Type B pancreatic cell (in vitro differentiated cells): ENCODE measurements at places on chromosomes 5 and 9.
A peak's percentile ranks its signal among the peaks of the same experiment; 100 is the strongest.

DNA sequence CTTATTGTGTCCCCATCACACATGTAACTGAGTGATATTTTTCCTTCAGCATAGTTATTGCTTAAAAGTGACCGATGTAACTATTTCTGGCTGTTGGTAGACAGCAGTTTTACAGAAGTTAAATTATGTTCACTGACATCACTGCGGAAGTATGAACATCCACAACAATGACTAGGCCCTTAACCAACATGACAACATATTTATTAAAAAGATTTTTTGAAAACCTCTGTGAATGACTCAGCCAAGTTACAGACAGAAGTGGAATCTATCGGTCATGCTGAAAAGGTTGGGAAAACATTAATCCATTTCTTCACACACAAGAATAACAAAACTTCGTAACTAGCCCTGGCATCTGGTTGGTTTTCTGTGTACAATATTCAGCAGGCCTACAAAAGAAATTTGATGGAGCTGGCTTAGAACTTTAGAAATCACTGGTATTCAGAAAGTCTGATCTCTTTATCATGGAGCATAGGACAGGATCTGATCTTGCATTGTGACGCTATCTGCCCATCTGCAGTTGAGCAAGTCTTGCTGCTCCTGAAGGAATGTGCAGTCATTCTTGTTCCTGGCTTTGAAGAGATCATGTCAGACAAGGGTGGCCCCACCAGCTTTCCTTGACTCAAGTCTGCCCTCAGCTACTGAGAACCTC lies 6.5 kb downstream of the GLIS3 start:
- peaks cover 29% of the 10 kb centered on the region for H3K4me1 ChIP-seq
- H3K27me3 ChIP-seq = peaks cover 14% of the 10 kb centered on the region
- DNase-seq = no peak
- peak overlapping the region; percentile 75 for H3K4me3 ChIP-seq
- H3K27ac ChIP-seq = peak overlapping the region; percentile 90

GRCh38 chr5:38892363-38892762 lies 46.6 kb downstream of the OSMR start:
- no peaks in the 10 kb centered on the region for H3K36me3 ChIP-seq
- H3K27me3 ChIP-seq = no peaks in the 10 kb centered on the region
- no peak for DNase-seq
- H3K27ac ChIP-seq = no peak overlapping the region
- H3K4me3 ChIP-seq = no peak overlapping the region

DNA sequence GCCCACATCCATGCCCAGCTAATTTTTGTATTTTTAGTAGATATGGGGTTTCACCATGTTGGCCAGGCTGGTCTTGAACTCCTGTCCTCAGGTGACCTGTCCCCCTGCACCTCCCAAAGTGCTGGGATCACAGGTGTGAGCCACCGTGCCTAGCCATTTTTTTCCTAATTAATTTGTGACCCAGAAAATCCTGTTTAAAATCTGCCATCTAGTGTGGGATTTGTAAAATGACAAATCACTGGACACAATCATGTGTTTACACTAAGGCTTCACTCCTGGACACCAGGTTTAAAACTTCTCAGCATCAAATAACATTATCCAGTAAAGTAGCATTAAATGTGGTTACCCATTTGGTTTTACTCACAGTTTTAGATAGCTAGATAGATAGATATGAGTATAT lies 18.6 kb upstream of the KDM4C start:
- H3K27me3 ChIP-seq = no peaks in the 10 kb centered on the region
- DNase-seq = no peak
- H3K36me3 ChIP-seq = no peaks in the 10 kb centered on the region
- no peak overlapping the region for H3K27ac ChIP-seq
- no peaks in the 10 kb centered on the region for H3K4me1 ChIP-seq

DNA sequence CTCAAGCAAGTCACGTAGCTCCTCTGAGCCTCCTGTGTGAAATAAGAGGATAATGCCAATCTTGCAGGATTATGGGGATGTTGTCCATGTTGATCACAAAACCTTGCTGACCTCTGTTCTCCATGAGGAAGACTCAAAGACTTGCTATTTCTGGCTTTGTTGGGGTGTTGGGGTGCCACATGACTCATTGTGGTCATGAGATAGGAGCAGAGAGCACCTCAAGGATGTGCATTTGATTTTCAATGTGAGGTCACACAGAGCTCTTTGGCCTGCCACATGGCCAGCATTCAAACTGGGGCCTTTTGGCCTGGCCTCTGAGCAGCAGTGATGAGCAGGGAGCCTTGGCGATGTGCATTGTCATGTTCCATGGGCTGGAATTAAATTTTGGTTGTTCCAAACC lies 380.3 kb downstream of the GADD45G start:
- H3K4me3 ChIP-seq = no peak overlapping the region
- DNase-seq = no peak
- no peak overlapping the region for H3K27ac ChIP-seq
- H3K4me1 ChIP-seq = no peaks in the 10 kb centered on the region
- H3K27me3 ChIP-seq = peaks cover 17% of the 10 kb centered on the region

- no peaks in the 10 kb centered on the region for H3K36me3 ChIP-seq
- DNase-seq = no peak
- H3K27ac ChIP-seq = no peak overlapping the region
- no peak overlapping the region for H3K4me3 ChIP-seq
- H3K4me1 ChIP-seq = peaks cover 9% of the 10 kb centered on the region
Measured at GRCh38 chr9:18051638-18052037, 422.3 kb upstream of the ADAMTSL1 start.

- no peak for DNase-seq
- peaks cover 12% of the 10 kb centered on the region for H3K4me1 ChIP-seq
- H3K4me3 ChIP-seq = no peak overlapping the region
- H3K27me3 ChIP-seq = no peaks in the 10 kb centered on the region
Measured at GRCh38 chr9:112032009-112032408, 135.4 kb downstream of the UGCG start.

DNA sequence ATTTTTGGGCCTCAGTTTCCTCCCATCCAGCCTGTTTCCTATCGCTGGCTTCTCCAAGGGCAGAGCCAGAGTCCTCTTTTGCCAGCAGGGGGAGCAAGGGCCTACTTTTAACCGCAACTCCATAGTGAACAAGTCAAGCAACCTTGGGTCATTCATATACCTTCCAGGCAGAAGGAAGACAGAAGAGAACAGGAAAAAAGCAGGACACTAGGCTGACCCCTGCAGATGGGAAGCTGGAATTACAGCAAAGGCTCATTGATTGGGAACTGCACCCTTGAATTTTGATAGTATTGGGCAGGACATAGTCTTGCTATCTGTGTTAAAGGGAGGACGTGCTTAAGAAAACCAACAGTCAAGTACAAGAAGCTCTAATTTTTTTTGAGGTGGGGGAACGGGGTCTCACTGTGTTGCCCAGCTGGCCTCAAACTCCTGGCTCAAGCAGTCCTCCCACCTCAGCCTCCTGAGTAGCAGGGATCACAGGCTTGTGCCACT lies 30.1 kb downstream of the QRFP start:
- H3K4me1 ChIP-seq = peaks cover 44% of the 10 kb centered on the region
- H3K36me3 ChIP-seq = peaks cover 31% of the 10 kb centered on the region
- H3K27ac ChIP-seq = peak overlapping the region; percentile 55
- DNase-seq = no peak

- no peak for DNase-seq
- no peak overlapping the region for H3K4me3 ChIP-seq
- no peak overlapping the region for H3K27ac ChIP-seq
- H3K27me3 ChIP-seq = peaks cover 4% of the 10 kb centered on the region
- H3K36me3 ChIP-seq = peaks cover 15% of the 10 kb centered on the region
Measured at GRCh38 chr9:109806506-109807115, 26.6 kb downstream of the PALM2AKAP2 start.
